ENCODE measurements at places on chromosomes 2 and 18.

DNA sequence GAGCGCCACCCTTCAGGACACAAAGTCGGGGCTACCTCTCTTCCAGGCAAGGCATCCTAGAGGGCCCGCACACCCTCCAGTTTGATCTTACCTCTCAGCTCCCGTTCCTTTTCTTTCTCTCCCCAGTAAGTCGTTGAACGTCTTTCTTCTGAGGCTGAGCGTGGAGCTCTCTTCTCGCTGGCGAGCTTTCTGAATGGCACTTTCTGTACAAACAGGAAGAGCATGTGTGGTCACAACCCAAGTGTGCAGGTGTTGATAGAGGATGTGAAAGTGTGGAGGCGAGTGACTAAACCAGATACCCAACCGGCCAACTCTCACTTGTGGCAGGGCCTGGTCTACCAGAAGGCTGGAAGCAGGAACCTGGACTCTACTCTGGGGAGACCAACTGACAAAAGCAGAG lies at the start of gene AFF3:
TSS of gene AFF3 (minus strand) at position 198 of the 400 bp plus-strand sequence. CDS start 38,136 bp downstream, outside the sequence.
- DNase-seq, result no peak

DNA sequence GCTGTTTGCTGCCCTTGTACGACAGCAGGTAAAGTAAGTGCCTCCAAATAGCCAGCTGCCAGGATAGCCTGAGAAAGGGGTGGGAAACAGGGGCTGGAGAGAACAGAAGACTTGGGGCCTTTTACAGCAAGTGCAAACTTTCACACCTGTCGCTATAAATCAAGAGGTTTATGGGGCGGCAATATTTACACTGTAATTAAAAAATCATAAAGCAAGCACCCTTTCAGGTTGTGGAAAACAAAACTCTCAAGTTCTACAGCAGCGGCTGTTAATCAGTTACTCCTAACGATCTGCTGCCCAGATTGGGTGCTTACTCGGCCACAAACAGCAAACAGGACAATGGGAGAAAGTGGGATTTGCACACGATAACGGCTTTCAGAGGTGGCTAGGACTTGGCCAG lies 359.5 kb upstream of the ETAA1 start:
- no peak for DNase-seq

DNA sequence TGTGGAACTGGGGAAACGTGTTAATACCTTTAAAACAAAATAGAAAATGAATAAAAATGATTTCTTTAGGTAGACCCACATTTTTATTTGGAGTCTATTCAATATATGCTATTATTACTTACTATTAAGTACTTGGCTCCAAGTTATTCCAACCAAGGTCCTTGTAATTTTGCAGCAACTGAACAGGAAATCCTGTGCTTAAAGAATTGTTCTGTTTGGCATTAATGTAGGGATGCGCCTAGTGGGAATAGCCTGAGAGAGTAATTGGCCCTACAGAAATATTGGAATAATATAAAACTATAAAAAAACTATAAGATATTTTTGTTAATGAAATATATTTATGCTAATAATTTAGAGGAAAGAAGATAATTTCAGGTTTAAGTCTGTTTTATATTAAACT lies 22.9 kb upstream of the ZSWIM2 start:
- no peak for DNase-seq

DNA sequence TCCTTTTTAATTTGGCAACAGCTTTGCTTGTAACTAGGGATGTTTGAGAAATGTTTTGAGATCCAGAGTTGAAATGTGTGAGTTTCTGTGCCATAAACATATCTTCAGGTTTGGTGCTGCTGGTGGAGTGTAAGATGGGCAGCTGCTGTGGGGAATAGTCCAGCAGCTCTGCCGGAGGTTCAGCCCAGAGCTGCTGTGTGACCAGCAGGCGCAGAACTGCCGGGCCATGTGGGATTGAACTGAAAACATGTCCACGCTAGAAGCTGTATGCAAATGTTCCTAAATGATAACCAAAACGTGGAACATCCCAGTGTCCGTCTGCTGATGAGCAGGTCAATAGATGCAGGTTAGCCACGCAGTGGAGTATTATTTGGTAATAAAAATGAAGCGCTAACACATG lies 99.6 kb downstream of the DGKD start:
- DNase-seq, result no peak

- DNase-seq, result no peak
These were observed 90.9 kb upstream of the CERS6 start for GRCh38 chr2:168365094-168365621.

GRCh38 chr2:9488583-9489547 lies 14.5 kb downstream of the IAH1 start:
- DNase-seq, result no peak
